Karpas-422 (cell line): ENCODE measurements at places on chromosomes 4 and X.

DNA sequence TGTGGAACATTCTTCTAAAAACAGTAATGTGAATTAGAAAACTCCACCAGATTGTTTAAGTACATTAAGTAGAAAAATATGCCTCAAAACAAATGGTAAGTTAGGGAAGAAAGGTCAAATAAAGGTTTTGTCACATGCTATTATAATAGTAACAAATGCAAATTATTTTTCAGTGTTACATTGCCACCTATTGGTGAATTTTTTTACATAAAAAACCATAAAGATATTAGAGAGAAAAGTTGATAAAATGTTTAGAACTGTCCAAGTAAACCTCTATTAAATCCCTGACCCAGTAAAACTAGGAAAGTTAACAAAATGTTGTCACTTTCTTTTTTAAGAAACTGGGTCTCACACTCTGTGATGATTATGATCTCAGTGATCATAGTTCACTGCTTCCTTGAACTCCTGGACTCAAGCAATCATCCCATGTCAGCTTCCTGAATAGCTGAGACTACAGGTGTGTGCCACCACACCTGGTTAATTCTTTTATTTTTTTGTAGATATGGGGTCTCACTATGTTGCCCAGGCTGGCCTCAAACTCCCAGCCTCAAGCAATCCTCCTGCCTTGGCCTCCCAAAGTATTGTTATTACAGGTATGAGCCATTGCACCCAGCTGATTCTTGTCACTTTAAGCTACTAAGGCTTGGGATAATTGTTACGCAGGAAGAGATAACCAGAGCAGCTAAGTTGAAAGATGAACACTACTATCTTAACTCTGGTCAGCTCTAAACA, 157.6 kb downstream of the ATRX start:
- peak; percentile 46 for DNase-seq

DNA sequence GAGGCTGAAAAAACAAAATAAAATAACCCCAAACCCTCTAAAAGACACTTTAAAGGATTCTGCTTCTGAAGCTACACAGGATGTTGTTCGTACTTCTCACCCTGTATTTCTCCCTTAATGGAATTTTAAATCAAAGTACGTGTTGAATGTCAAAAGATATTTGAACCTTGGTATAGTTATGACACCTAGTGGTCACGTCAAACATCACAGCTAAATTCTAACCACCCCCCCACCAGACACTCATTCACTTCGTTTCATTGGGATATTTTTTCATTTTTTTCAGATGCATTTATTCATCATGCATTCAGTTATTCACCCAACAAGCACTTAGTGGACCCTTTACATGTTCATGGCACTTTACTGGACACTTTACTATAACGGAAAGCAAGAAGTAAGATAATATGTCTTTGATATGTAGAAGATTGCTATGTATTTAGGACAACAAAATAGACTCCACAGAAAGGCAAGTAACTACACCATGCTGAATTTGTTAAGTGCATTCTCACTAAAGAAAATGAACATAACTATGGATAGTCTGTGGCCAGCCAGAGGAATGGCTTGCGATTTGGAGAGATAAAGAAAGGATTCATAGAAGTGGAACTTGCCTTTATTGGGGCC, 62.5 kb upstream of the GPR174 start:
- peak; percentile 80 for DNase-seq

GRCh38 chr4:183449193-183449882, 4.9 kb downstream of the CDKN2AIP start:
- no peak for DNase-seq

- DNase-seq = peak; percentile 84
Observed at GRCh38 chr4:121370729-121371325, 10.0 kb downstream of the QRFPR start.
